ENCODE measurements at places on chromosomes 6 and 20.

DNA sequence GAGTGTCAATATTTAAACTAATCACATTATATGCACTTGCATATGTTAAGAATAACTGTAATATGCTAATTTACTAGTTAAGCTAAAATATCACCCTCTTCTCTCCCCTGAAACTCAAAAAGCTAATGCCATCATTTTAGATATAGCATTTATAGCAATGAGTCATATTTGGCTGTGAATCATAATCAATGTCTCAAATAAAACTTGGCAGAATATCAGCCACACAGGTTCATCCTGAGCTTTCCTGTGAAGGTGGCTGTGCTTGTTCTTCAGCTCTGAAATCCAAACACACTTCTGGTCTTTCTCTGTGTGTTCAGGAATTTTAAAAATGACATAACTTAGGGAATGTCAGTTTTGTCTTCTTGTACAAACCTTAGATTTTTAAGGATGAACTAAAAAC is 12.8 kb upstream of the PNRC1 start:
- DNase-seq = no peak

- DNase-seq = no peak
These were observed 66.8 kb downstream of the SCAND1 start for GRCh38 chr20:35887393-35888064.

- no peak for DNase-seq
These were observed 645.0 kb downstream of the DHX35 start for GRCh38 chr20:39607141-39607540.

DNA sequence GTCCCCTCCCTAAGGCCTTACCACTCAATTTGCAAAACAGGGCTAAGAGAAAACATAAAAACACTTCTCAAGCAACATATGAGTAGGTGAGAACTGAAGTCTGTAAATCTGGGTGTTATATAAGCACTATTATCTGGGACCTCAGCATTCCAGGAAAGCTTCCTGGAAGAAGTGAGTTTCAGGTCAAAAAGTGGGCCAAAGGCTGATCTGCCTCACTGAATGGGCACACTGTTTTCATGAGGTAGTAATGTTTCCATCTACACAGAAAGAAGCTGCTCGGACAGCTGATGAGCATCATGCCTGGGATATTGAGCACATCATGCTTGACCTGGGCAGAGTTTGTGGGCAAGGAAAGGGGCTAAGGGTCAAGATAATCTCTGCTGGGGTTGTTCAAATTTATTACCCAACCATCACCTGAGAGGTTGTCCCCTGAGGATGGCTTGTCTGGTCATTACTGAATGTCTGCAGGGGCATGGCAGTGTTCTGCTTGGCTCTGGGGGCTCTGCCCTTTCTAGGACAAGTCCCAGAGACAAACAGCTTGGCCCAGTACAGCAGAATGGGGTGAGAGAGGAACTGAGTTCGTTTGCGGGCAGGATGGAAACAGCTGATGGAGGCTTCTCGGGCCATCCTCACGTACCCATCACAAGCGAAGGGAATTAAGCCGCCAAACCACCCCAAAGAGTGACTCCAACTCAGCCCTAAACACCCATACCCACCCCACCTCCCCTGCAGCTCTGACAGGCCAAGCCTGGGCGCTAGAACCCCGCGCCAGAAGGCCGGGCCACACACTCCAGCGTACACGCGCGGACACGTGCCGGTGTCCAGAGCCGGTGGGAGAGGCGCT is 1.2 kb upstream of the SYNJ2 start:
- DNase-seq = no peak

- no peak for DNase-seq
These were observed 25.3 kb downstream of the DUSP22 start for GRCh38 chr6:317448-318144.

DNA sequence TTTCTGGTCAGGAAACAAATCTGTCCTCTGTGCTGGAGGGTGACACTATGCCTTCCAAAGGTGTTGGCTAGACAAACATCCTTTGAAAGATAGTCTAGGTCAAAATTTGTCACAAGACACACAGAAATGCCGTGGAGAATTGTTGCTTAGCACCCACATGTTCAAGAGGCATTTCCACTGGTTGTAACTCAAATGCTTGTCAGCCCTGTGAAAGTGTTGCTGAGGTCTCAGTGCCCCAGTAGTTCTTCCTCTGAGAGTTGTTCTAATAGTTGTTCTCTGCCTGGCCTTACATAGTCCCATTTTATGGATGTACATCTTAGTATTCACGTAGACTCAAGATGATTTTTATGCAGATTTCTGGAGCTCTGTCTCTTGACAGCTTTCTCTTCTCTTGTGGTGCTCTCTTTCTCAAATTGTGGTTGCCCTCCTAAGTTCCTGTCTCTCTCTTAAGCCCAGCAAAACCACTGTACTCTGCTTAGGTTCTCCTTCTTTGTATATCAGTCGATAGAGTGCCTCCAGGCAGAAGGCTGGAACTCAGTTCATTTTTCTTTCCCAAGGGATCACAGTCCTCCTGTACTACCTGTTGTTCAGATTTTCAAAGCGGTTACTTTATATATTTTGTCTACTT is 39.5 kb upstream of the REV3L start:
- no peak for DNase-seq

DNA sequence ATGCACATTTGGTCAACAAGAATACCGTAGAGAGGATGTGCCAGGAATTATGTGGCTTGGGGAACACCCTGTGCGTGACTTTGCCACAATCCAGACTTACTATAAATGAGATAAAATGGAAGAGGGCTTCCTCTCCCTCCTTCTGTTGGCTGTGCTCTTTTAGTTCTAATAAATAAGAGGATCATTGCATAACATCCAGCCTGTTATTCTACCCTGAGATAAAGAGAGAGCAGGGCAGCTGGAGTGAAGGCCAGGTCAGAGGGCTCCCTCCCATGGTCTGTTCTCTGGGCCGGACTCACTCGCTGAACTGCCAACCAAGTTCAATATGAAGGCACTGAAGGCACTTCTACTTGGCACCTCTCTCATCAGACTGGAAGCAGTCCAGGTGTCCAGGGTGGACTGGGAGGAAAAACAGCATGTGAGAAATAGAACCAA is 91.7 kb downstream of the MTFR2 start:
- no peak for DNase-seq

- DNase-seq = no peak
These were observed 85.9 kb downstream of the SYNJ2 start for GRCh38 chr6:158067436-158068015.

GRCh38 chr6:116467096-116467495 is 5.9 kb downstream of the CALHM6 start:
- DNase-seq = no peak

- no peak for DNase-seq
These were observed 19.1 kb upstream of the ADGRB3 start for GRCh38 chr6:68615938-68616337.

- no peak for DNase-seq
These were observed 508.8 kb upstream of the PTCHD4 start for GRCh38 chr6:48619771-48620170.

DNA sequence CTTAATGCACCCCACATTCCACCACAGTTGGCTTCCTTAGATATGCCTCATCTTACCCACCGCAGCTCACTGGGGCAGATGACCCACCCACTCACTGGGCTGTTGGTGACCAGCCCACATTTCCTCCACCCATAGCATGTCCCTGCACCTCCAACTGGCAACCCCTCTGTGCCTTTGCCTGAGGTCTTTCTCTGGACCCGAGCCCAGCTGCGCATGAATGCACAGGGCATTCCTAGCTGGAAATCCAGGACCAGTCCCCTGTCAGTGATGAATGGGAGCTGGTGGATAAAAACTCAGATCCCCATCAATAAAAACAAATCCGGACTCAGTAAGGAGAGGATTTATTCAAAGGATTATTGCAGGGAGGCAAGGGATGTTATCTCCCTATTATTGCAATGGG is 75.0 kb downstream of the ISM1 start:
- no peak for DNase-seq

GRCh38 chr6:35267897-35268296 is 8.4 kb downstream of the ZNF76 start:
- no peak for DNase-seq

DNA sequence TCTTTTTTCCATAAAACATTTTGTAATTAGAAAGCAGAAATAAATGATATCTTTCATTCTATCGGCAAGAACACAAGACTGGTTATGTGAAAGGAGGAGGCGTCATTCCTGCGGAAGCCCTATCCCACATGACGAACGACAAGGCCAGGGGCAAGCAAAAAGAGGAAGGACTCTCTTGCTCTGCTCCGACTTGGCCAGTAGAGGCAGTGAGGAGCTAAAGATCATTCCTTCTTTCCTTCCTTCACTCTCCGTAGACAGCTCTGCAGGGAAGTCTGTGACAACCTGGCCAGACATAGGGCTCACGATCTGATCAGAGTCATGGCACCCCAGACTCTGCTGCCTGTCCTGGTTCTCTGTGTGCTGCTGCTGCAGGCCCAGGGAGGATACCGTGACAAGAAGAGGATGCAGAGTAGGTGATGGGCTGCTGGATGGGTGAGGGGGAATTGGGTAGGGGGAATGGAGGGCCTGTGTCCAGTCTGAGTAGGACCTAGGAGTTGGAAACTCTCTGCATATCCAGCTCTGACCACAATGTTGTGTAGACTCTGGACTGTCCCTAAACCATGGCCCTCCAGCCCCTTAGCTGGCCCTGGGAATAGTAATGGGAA is at the start of gene WFDC10A:
WFDC10A (plus strand) TSS at position 244 of the 605 bp plus-strand sequence; CDS start at position 319, 75 bp downstream.
- DNase-seq = peak; percentile 6
